Right renal cortex interstitium (tissue), 3 donors: ENCODE measurements at places on chromosomes 4 and X. TPM values are rescaled to one million over a fixed set of nuclear protein-coding genes. Genes with fewer than 3 reads are reported as not detected.
A peak's percentile ranks its signal among the peaks of the same experiment; 100 is the strongest.

DNA sequence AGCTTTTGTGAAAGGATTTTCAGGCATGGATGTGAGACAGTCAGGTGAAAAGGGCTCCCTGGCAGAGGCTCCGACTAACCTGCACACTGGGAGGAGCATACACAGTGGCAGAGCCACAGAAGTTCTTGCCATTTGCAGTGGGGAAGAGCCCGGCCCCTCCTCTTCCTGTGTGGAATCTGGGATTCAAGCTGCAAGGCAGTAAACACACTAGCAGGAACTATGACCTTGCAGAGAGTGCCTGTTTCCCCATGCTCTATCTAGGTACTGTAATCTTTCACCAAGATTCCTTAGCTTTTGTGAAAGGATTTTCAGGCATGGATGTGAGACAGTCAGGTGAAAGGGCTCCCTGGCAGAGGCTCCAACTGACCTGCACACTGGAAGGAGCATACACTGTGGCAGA, 19.8 kb upstream of the HEPH start:
- no peak for DNase-seq

DNA sequence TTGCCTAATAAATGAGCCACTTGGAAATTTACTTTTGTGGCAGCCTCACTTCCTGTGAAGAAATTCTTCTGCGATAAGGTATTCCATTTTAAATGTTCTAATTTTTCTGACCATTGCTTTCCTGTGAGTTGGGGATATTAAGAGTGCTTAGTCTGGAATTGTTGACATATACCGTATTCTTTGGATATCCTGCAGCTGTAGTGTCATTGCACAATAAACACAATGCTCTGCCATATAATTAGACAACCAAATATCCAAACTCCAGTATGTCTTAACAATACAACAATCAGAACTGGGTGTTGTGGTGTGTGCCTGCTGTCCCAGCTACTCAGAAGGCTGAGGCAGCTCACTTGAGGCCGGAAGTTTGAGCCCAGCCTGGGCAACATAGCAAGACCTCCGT, 99.4 kb downstream of the LUZP4 start:
- no peak for DNase-seq

DNA sequence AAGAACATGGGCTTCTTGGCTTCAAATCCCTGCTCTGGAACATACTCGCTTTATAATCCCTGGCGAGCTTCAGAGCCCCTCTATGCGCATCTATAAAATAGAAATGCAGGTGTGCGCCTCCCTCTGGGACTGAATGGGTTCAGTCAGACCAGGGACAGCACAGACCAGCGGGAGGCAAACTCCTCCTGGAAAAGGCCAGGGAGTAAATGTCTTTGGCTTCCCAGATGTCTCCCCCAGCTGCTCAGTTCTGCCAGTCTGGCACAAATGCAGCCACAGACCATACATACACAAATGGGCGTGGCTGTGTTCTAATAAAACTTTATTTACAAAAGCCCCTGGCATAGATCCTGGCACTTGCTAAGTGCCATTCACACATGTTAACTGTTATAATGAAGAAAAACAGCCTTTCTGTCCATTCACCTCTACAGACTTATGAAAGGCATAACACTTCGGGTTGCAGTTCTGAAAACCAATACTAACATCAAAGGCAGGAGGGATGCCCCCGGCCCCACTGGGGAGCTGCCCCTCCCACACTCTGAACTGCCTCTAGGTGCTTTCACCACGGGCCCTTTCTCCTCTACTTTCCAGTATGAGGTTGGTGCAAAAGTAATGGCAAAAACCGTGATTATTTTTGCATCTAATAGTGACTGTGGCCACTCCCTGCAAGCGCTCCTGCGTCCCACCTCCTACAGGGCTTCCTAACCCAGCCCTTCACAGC, 4.6 kb downstream of the JAKMIP1 start:
- DNase-seq, result no peak

The ZAR1 gene
- not detected for polyA plus RNA-seq

DNA sequence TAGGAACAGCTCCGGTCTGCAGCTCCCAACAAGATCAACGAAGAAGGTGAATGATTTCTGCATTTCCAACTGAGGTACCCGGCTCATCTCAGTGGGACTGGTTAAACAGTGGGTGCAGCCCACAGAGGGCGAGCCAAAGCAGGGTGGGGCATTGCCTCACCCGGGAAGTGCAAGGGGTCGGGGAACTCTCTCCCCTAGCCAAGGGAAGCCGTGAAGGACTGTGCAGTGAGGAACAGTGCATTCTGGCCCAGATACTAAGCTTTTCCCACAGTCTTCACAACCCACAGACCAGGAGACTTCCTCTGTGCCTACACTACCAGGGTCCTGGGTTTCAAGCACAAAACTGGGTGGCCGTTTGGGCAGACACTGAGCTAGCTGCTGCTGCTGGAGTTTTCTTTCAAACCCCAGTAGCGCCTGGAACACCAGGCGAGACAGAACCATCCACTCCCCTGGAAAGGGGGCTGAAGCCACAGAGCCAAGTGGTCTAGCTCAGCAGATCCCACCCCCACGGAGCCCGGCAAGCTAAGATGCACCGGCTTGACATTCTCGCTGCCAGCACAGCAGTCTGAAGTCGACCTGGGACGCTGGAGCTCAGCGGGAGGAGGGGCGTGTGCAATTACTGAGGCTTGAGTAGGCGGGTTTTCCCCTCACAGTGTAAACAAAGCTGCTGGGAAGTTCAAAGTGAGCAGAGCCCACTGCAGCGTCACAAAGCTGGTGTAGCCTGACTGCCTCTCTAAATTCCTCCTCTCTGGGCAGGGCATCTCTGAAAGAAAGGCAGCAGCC, 84.6 kb downstream of the THOC2 start:
- DNase-seq, result peak; percentile 52

GRCh38 chrX:79259073-79259689, 108.0 kb downstream of the ITM2A start:
- no peak for DNase-seq

DNA sequence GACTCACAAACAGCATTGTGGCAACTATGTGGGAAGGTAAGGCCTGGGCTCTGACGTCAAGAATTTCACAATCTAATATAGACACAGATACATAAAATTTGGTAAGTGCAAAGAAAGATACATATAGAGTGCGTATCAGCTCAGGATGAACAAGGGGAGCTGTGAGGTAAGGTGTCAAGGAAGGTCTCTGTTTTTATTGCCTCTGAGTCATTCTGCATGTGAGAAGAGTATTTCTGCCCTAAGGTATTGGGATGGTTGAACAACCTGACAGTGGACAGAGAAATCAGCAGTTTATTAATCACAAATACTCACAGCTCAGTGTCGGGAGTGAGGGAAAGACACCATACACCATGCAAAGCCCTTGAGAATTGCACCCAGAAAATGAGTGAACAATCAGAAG, 89.8 kb downstream of the COMMD8 start:
- DNase-seq, result no peak

GRCh38 chrX:8313844-8314243, 142.8 kb upstream of the VCX2 start:
- DNase-seq, result no peak

DNA sequence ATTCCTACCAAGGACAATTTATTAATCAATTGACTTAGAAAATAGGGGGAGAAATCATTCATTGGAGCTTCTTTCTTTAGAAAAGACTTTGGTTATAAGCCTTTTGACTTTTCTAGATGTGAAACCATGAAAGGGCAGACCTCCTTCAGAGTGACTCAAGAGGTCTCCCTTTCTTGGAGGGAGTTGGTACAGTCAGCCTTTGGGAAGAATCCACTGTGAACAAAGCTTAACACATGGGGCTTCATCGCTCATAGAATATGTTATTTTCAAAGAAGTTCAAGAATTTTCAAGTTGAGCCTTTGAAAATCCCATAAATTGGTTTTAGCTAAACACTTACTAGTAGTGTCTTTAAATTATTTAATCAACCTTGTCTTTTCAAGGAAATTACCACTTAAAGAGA, 28.0 kb downstream of the RIPPLY1 start:
- no peak for DNase-seq

DNA sequence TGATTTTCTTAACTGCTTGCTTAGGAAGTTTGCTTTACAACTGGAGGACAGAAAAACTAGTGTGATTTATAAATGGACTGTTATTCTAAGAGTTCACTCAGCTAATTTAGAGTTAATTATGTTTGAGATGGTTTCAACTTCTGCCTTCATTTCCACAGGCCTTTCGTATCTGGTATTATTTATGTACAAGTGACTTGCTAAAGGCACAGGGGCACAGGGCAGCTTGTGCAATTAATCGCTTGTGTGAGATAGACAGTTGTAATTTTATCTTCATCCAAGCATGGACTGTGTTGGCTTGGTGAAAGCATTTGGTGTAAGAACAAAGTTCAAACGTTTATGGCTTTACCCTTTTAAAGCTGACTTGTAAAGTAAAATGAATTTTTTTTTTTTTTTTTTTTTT, 38.3 kb downstream of the GPAT3 start:
- DNase-seq, result no peak

The MND1 gene
- polyA plus RNA-seq, result 20.3 TPM

The SPANXD gene
- polyA plus RNA-seq, result not detected

GRCh38 chr4:155060419-155060818, 148.0 kb upstream of the NPY2R start:
- DNase-seq, result no peak

- no peak for DNase-seq
Observed at GRCh38 chr4:84503495-84504437, 4.7 kb upstream of the NKX6-1 start.

- DNase-seq, result no peak
Observed at GRCh38 chr4:114924311-114924710, 189.1 kb downstream of the NDST4 start.

DNA sequence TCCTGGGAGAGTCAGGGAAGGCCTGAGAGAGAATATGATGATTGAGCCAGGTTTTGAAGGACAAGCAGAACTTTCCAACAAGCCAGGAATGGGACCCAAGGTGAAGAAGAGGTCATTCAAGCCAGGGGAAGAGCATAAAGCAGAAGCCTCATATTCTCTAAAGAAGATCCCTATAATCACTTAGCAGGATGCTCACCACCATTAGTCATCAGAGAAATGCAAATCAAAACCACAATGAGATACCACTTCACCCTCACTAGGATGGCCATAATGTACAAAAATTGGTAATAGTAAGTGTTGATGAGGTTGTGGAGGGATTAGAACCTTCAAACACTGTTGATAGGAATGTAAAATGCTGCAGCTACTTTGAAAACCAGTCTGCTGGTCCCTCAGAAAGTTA, 20.5 kb upstream of the SUPT20HL1 start:
- DNase-seq, result no peak

DNA sequence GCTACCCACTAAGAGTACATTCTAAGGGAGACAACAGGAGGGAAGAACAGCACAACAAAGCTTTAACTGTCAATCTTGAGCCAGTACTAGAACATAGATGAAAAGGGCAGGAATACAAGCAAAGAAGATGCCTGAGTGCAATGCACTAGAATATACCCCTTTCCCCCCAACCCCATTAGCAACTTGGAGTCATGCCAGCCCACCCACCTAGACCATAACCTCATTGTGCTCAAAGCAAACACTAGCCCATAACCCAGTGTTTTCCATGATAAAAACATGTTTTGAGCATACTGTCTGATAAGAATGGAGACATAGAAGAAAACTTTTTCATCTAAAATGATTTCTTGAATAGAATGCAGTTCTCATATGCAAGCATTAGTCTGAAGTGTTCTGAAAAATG, 183.2 kb downstream of the RAP1GDS1 start:
- no peak for DNase-seq

DNA sequence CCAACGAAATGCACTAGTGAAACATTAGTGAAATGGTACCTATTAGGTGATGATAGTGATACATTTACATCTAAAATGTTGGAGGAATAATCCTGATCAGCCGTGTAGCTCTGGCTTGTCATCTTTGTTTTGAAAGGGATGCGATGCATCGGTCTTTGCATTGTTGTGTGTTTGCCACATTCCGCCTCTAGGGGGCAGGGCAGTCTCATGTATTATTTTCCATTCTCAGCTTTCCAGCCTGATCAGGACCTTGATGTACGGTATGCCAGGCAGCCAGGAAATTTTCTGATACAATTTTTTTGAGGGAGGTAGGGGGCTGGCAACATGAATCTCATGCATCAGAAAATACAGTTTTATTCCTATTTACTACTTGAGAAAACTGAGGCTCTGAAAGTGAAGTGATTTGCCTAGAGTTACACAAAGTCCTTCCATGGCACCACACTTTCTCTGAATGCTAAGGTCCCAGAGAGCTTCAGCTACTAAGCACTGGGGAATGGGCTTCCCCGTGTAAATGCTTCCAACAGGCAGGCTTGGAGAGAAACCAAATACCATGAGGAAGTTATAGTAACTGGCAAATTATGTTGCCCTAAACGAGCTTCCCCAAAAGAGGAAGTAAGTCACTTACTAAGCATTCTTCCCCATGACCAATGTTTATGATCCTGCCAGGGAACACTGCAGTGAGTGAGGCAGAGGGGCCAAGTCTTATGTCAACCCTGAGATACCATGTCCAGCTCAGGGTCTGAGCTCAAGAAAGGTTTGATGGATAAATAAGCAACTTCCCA, 31.8 kb upstream of the IQSEC2 start:
- no peak for DNase-seq

The FAM53A gene
- polyA plus RNA-seq, result 1.1 TPM
